ENCODE measurements at places on chromosomes 1 and 21.

DNA sequence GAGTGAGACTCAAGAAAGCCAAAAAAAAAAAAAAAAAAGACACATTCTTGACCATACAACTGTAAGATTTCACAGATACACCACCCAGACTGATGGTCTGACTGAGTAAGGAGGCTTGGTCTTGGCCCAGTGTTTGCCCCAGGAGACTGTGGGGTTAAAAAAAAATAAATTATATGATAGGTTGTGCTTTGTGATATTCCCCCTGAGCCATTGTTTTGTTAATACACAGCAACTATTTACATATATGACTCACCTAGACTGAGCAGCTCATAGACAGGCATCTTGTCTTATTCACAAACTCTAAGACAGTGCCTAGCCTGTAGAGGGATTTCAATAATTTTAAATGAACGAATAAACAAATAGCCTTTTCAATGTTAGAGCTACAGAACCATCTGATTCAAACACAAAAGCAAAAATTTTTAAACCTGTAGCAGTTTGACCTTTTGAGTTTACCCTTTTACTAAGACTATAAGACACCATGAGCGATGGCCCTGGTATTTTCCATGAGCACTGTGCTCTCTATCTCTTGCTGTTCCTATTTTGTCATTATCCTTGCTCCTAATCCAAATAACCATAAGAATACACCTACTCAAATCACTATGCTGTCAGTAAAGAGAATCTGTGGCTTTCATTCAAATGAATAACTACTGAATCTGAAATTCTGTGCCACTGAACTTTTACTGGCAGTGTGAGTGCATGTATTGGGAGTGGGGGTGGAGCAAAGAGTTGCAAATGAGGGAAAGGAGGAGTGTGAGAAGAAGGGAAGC is 199.4 kb upstream of the PTBP2 start:
- DNase-seq: no peak

DNA sequence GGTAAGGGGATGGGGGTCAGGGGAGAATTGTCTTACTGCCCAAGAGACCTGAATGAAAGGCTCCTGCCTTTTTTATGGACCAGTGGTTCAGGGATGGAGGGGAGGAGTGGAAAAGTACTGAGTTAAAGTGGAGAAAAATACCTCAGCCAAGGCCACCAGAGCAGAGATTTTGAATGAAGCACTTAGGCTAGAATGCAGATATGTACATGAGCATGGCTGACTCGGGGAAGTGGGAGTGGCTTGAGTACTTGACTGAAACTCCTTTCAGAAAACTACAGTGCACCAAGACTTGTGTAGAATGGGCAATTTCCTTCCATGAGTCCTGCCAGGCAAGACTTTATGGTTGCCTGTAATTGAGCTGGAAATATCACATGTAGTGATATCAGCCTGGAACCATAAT is 429.6 kb upstream of the LRRC7 start:
- no peak for DNase-seq

DNA sequence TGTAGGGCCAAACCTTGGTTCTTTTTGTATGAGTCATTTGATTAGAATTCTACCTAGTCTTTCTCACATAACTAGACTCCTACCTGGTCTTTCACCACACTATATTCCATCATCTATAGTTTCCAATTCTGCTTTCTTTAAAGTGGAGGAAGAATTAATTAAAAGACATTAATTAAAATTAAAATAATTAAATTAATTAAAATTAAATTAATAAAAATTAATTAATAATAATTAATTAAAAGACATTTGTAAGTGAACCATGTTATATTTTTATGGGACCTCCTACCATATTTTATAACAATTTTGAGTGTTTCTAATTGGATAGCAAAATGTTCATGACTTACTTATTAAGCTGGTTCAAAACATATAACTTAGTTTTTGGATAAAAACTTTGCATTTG is 77.4 kb downstream of the CCDC18 start:
- DNase-seq: no peak

- DNase-seq: no peak
These were observed 415.3 kb upstream of the CAMK1G start for GRCh38 chr1:209168204-209168603.

DNA sequence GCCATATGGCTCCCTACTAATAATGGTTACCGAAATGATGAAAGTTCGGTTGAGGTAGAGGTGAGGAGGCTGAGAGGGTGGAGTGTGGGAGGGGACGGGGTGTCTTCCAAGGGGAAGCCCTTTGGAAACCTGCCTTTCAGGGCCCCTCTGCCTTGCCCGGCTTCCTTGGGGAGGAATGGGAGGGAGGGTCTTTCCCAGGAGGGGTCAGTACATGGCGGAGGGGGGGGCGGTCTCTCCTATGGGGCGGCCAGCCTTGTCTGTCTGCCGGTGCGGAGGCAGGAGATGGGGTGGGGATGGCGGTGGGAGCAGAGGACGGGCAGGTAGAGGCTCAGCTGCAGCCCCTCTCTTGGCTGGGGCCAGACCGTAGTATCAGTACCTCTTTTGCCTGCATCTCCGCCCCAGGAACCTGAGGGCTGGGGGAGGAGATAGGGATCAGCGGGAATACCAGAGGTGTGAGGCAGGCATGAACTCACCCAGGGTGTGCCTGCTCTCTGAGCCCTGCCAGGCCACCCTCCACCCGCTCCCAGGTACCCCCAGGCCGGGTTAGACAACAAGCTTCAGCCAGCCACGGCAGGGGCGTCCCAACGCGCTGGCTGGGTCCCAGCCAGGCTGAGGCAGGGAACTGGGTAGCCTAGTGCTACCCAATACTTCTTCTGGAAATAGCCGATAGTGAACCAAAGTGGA is 79.4 kb upstream of the POU3F1 start:
- DNase-seq: no peak

- no peak for DNase-seq
These were observed 33.5 kb downstream of the GPR137B start for GRCh38 chr1:236175642-236176336.

DNA sequence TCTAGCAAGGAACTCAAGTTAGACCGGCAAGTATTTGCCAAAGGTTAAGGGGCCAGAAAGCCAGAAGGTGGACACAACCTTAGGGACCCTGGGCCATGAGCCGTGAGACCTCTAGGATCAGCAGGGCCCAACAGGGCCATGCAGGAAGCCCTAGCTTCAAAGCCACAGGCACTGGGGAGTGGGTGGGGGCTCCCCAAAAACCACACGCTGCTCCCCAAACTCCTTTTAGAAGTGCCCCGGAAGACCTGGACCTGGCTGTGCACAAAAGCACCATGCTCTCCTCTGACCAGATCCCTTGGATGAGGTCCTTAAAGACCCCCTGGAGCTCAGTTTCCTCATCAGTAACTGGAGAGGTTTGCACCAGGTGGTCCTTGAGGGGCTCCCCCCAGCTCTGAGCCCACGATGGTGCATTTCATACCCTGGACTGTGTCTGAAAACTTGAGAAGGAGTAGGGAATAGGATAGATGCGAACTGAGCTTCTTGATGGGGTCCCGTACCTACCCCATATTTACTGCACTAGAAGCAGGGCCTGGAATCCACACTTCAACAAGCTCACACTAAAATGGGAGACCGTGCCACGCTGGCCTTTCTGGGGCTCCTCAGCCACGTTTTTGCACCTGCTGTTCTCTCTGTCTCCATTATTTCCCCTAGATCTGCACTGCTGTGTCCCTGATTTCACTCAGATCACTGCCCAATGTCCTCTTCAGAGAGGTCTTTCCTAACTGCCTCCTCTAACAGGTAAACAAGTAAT is 40.6 kb upstream of the LBR start:
- no peak for DNase-seq

DNA sequence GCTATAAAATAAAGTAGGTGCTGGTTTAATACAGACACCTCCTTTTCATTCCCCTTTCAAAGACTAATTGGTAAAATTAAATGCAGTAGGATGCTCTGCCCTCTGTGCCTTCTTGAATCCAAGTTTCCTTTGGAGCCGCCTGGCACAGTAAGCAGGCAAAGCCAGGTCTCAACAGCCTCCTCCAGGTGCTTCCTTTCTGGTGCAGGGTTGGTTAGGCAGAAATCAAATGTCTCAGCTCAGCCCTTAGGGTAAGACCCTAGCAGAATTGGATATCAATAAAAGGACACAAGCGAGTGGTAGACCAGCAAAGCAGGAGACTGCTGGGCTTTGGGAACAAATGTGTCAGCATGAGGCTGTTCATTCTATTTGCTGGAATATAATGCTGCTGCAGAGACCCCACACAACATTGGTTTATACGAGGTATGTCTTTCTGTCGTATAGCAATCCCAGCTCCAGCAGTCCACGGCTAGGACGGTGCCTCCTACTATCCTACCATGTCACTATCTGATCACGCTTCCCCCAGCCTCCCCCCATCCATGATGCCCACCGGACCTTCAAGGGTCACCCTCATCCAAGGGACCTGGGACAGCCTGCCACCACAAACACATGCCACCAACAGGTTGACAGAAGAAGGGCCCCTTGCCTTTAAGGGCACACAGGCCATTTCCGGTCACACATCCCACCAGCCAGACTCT is 58.4 kb downstream of the CAPN2 start:
- no peak for DNase-seq

- DNase-seq: no peak
These were observed 32.3 kb downstream of the HHAT start for GRCh38 chr1:210360852-210361477.

DNA sequence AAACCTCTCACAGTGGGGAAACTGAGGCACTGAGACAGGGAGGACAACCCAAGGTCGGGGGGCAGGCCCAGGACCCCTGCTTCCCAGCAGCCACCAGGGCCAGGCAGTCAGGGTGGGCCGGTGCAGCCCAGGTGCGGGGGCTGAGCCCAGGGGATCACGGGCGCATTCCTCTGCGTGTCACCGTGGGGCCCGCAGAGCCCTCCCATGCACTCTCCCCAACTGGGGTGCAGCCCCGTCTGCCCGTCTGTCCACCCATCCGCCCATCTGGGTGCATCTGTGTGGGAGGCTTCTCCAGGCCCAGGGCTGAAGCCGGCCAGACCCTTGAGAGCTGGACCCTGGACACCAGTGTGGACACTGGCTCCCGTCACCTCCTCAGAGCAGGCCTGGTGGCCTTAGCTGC is 2.9 kb upstream of the PLCH2 start:
- DNase-seq: no peak

DNA sequence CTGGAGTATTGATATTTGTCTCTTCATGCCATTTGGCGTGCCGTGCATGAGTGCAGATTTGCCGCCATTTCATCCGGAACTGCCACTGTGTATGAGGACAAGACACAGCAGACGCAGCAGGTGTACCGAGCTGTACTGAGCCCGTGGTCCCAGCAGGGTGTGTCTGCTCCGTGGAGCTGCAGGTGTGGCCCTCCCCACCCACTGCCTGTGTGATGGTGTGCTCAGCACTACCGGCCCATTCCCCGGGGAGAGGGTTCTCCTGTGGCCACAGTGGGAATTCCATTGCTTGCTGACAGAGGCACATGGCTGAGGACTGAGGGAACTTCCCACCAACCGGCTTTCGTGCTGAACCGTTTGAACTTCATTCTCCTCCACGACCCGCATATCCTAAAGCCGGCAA is 34.3 kb upstream of the COL6A1 start:
- DNase-seq: no peak

GRCh38 chr1:84412316-84412942 is 14.1 kb downstream of the DNASE2B start:
- no peak for DNase-seq

DNA sequence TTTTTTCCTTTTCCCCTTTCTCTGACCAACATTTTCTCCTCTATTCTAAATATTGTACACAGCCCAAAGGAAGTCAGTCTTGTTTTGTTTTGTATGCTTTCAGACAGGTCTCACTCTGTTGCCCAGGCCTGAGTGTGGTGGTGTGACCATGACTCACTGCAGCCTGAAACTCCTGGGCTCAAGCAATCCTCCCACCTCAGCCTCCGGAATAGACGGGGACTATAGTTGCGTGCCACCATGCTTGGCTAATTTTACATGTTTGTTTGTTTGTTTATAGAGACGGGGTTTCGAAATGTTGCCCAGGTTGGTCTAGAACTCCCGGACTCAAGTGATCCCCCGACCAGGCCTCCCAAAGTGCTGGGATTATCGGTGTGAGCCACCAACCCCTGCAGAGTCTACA is 72.8 kb downstream of the NRIP1 start:
- DNase-seq: no peak

- DNase-seq: no peak
These were observed 40.0 kb downstream of the MEF2D start for GRCh38 chr1:156460525-156460924.

DNA sequence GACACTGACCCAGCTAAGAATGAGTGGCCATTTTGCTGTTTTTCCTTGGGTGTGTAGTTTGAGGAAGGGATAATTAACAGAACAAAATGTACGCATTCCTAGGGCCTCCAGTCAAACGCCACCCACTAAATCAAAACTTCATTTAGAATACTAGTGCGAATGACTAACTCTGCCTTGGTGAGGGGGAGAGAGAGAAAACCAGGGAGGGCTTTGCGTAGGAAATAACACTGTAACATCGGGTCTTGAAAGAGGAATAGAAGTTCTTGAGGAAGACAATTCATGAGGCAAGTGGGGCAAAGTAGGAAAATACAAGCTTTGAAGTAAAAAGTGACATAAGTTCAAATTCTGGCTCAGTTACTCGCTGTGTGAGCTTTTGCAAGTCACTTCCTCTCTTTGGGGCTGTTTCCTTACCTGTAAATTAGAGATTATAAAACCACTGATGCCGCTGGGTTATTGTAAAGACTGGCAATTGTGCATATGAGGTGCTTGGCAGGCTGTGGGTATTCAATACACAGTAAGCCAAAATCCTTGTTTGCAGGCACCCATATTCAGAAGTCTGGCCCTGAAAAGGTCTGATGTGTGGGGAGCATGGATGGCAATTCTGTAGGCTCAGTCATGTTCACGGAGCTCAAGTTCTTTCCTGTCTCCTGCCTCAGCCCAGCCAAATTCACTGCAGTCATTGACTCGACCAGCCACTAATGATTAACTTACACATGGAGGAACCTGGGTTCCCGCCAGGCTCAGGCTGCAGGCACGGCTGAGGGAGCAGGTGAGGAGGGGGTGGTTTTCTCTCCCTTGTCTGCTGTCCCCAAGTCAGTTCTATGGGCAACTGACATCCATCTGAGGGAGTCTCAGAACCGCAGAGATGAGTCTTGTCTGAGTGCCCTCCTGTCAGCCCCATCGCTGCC is 140.3 kb upstream of the CSF3R start:
- DNase-seq: no peak

- DNase-seq: no peak
These were observed 145.2 kb upstream of the ZNF648 start for GRCh38 chr1:182206626-182207239.

- no peak for DNase-seq
These were observed 180.1 kb downstream of the C1orf94 start for GRCh38 chr1:34356853-34357252.

- DNase-seq: no peak
These were observed 142.4 kb downstream of the MACF1 start for GRCh38 chr1:39346872-39347271.

DNA sequence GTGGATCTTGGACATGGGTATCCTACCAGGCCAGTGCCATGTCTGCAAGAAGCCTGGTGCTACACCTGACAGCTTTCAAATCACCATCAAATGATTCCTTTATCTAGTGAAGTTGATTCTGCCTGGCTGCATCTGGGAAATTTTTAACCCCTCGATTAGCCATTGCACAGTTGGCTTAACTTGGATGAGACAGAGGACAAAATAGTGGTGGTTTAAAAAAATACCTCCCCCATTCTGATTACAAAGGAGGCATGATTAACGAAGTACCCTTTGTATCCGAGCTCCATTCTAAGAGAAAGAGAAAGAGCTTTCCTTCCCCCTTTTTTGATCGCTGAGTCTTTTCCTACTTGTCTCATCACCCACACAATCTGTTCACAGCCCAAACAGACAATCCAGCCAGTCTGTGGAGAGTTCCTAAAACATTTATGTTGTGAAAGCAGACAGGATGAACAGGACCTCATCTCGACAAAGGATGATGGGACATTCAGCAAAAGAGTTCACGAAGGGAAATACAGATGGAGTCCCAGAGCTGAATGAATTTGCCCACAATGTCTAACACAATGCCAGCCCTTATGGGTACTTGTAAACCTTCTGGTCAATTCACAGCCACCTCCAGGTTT is 20.5 kb downstream of the WLS start:
- DNase-seq: no peak

Measured in caudate nucleus (tissue), 63 donors.